ENCODE measurements at places on chromosomes 7 and 10.
A peak's percentile ranks its signal among the peaks of the same experiment; 100 is the strongest.

- no peak for DNase-seq
These were observed 98.5 kb upstream of the INSIG1 start for GRCh38 chr7:155198901-155199845.

DNA sequence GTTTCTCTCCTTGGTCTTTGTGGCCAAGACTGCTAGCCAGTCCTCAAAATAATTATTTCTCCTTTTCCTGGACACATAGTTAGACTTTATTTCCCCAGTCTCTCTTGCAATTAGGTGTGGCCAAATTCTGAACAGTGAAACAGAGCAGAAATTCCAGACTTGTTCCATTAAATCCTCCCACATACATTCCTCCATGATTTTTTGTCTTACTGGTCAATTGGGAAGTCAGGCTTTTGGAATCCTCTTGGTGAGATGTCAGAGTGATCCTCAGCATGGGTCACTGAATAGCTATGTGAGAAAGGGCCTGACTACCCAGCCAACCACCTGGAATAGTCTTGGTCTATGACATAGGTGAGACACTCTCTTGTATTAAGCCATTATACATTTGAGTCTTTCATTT is 164.2 kb downstream of the DGKI start:
- no peak for DNase-seq

DNA sequence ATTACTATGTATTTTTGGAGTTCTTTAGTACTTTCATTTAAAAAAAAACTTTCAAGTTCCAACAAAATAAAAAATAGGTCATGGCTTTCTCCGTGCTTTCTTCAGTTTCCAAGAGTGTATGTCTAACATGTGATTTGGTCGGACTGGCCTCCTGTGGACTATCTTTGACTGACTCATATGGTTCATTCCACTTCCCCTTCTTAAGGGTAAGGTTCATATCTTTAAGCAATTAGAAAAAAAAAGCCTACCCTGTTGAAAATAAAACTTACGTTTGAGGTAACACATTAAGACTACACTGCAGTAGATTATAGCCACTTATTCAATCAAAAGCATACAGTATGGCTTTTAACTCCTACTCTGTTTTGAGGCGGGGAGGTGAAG is 112.8 kb upstream of the AHR start:
- DNase-seq: peak; percentile 26

DNA sequence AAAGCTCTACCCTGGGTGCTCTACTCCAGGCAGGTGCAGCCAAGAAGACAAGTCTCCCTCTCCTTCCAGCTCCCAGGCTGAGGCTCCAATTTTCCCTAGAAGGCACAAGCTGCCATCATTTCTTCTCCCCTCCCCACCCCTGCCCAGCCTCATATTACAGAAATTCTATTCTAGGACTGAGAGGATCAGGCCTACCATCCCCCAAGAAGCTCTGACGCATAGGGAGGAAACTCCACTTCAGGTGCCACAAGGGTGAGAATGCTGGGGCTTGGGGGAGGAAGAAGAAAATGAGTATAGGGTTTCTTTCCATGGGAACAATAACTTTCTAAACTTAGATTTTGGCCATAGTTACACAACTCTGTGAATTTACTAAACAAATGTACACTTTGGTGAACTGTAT is 35.3 kb downstream of the FEZF1 start:
- no peak for DNase-seq

DNA sequence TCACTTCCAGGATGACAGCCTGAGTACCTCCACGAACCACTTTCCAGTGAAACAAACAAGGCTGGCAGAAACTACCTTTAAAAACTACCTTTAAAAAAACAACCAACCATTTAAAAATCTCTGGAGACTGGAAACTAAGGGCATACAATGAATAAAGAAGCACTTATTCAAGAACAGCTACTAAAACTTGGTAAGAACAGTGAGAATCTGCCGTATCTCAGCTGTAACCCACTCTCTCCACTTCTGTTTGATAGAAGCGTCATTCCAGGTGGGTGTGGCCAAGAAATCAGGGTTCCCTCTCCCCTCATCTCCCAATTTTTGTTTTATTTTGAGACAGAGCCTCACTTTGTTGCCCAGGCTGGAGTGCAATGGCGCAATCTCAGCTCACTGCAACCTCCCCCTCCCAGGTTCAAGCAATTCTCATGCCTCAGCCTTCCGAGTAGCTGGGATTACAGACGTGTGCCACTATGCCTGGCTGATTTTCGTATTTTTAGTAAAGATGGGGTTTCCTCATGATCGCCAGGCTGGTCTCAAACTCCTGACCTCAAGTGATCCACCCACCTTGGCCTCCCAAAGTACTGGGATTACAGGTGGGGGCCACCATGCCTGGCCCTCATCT is 158.8 kb upstream of the CHST15 start:
- no peak for DNase-seq

GRCh38 chr7:20440472-20441105 is 109.9 kb downstream of the ITGB8 start:
- peak; percentile 13 for DNase-seq

All from Kasumi-1 (cell line).